ENCODE measurements at places on chromosomes 13 and 19.

GRCh38 chr13:99730403-99730802 is 229.1 kb downstream of the TM9SF2 start:
- no peak for DNase-seq

GRCh38 chr19:5967994-5968430 is 9.9 kb downstream of the RANBP3 start:
- DNase-seq, result peak; percentile 38

GRCh38 chr13:86559901-86560300 is 760.7 kb upstream of the SLITRK6 start:
- no peak for DNase-seq

DNA sequence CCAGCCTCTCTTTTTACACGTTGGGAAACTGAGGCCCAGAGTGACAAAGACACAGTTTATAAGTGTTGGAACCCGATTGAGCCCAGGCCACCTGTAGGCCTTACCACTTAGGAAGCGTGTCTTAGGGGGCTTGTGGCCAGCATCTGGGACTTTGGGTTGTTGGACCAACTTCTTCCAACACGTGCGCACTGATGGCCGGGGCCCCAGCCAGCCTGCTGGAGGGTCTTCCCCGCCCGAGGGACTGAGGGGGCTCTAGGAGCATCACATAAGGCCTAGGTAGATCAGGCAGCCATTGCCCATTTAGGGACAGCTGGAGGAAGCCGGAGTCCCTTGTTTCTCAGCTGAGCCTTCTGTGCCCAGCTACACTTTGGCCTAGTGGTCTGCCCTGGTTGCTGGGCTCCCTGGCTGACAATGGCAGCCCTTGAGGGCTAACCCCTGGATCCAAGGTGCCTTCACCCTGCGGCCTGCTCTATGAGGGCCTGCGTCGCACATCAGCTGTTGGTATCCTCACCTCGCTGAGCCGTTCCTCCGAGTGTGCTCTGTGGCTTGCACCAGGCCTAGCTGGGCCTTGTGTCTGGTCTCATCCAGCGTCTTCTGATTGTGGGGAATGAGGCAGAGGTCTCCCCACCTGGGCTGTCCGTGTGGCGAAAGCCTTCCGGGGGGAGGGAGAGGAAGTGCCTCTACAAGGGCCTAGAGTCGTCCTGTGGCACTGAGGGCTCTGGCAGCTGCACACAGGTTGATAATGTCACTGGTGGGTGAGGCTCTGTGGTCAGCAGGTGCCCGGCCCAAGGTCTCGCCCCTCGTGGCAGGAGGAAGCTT is 1.2 kb downstream of the RAB11B start:
- no peak for DNase-seq

DNA sequence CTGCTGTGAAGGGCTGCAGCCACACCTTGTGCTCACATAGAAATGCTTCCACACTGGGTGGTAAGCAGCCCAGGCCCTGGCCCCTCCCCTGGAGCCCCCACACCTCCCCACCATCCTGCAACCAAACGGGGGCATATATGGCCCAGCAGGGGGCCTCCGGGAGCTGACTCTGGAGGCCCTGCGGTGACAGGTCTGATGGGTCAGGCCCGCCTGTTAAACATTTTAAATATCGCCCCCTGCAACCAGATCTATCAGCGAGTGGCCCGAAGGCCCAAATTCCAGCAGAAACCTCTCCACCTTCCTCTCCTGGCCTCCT is 48.0 kb upstream of the KATNAL1 start:
- no peak for DNase-seq

- DNase-seq, result no peak
Measured at GRCh38 chr13:110566171-110566570, 4.6 kb upstream of the RAB20 start.

DNA sequence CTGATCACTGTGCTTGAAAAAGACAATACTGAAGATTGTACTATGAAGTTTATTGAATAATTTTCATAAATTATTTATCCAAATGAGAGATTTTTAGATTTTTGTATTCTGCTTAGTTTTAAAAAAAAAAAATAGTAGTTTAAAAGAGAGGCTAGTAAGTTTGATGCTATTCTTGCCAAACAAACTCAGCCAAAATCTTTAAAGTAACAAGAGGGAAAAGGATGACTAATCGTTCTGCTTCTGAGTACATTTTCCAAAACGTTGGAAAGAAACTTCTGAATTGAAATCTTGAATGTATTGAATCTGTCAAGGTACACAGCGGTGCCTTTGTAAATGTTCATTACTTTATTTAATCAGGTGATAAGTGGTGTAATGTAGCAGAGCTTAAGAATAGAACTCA is 34.4 kb downstream of the NUP58 start:
- no peak for DNase-seq

DNA sequence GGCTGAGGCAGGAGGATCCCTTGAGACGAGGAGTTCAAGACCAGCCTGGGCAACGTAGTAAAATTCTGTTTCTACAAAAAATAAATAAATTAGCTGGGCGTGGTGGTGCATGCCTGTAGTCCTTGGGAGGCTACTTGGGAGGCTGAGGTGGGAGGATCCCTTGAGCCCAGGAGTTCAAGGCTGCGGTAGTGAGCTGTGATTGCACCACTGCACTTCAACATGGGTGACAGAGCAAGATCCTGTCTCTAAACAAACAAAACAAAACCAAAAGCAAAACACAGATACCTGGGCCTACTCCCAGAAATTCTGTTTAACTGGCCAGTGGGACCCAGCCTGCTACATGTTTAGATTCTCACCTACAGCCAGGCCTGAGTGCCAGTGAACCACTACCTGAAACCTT is 74.6 kb upstream of the MEDAG start:
- no peak for DNase-seq

GRCh38 chr19:45419396-45419795 is 4.3 kb downstream of the ERCC1 start:
- no peak for DNase-seq

DNA sequence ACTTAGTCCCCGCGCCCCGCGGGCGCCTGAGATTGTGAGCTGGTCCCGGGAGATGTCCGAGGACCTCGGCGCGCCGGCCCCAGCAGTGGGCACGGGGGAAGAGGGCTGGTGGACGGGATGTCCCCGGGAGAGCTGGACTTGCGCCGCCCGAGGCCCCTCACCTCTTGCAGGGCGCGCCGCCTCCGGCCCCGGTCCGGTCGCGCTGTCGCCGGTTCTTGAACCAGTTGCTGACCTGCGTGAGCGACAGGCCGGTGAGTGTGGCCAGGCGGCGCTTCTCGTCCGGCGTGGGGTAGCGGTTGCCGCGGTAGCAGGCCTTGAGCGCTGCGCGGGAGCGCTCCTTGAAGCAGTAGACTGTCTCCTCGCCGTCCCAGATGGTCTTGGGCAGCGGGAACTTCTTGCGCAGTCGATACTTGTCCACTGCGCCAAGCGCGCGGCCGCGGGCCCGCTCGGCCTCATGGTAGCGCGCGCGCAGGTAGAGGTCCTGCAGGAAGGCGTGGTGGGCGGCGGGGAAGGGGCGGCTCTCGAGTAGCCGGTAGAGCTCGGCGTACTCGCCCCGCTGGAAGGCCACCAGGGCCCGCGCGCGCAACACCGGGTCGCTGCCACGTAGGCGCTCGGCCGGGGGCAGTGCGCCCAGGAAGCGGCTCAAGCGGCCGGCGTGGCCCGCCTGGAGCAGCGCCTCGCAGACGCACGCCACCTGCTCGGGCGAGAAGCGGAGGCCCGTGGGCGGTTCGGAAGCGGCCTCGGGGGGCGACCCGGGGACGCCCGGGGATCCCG is 984 bp downstream of the SIX5 start:
- DNase-seq, result no peak

GRCh38 chr19:52990759-52991418 is 22.8 kb upstream of the ERVV-1 start:
- DNase-seq, result no peak

DNA sequence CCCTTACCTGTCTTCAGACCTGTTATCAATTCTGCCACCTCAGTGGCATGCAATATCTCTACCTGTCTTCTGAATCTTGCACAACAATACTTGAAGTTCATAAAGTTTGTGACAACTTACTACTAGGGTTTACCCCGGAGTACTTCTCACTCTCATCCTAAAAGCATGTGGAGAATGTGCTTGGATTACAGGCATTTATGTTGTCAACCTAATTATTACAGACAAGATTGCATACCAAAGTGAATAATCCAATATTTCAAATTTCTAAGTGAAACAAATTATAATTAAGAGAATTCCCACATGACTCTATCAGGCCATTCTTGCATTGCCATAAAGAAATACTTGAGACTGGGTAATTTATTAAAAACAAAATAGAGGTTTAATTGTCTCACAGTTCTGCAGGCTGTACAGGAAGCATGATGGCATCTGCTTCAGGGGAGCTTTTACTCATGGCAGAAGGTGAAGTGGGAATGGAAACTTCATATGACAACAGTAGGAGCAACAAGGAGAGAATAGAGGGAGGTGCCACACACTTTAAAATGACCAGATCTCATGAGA is 661.0 kb upstream of the SPRY2 start:
- DNase-seq, result no peak

GRCh38 chr13:107203146-107203847 is 635.4 kb upstream of the ARGLU1 start:
- DNase-seq, result no peak

- peak; percentile 20 for DNase-seq
Measured at GRCh38 chr13:95355494-95355893, 54.2 kb upstream of the ABCC4 start.

GRCh38 chr19:33789344-33789743 is 7.3 kb upstream of the KCTD15 start:
- DNase-seq, result no peak

DNA sequence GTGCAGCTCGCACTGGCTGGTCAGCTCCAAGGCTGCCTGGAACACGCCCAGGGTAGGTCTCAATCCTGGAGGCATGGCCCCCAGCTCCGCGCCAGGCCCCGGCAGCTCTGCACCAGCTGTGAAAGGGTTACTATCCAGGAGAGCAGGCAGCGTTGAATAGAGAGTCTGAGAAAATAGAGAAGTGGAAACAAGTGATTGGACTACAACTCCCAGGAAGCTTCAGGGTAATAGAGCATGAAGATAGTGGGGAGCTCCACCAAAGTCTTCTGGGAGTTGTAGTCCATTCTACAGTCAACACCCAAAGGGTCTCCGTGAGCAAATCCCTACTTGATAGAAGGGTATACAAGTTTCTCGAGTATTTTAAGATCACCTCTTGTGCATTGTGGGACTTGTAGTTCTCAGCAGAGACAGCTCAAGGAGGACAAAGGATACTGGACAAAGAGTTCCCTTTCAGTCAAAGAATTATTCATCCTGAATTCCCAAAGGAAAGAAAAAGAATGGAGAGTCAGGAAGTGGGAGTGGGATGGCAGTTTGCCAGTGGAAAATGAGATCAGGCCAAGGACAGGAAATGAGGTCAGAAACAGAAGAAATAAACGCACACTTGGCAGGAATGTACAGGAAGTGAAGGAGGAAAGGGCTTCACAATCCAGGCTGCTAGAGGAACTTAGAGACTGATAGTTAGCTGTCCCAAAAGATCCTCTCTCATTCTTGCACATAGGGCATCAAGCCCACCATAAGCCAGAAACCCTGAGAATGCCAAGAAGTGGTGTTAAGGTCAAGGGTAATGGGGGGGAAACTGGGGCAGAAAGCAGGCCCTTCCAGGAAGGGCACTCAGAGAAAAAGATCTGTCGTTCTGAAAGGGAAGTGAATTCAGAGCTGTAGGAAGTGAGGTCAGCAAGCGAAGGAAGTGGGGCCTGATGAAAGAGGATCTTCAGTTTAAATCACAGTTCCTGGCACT is 5.5 kb upstream of the MAMSTR start:
- DNase-seq, result no peak

- DNase-seq, result no peak
Measured at GRCh38 chr19:54478677-54479266, 5.7 kb upstream of the CDC42EP5 start.

DNA sequence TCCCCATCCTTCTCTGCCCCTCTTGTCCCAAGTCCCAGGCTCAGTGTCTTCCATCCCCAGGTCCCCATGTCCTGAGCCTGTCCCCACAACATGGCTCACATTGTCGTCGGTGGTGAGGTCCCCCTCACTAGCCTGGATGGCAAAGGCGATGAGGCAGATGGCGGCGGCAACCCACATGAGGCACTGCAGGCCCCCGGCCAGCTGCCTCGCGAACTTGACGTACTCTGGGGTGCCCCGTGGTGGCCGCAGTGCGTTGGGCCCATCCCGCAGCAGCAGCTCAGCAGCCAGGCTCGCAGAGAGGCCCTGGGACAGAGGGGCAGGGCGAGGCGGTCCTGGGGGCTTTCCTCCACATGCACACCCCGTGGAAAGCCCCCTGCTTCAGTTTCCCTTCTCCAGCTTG is 1.1 kb downstream of the ATP4A start:
- no peak for DNase-seq

DNA sequence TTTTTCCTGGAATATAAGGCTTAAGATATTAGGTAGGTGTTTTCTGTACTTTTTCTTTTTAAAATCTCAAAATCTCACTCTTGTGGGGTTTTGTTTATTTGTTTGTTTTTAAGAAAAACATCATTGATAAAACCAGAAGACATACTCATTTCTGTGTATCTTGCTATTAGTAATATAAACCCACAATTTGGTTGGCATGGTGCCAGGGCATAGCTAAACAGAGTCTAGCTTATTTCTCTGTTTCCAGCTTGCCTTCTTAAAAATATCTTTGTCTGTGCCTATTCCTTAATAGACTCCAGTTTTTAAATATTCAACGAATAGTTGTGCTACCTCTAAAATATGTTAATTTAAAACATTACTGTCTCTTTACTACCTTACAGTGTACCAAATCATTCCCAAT is 1121.9 kb upstream of the PCDH20 start:
- no peak for DNase-seq

GRCh38 chr13:45833663-45834375 is 17.7 kb downstream of the SIAH3 start:
- peak; percentile 11 for DNase-seq

- DNase-seq, result no peak
Measured at GRCh38 chr13:27489456-27489855, 39.1 kb upstream of the MTIF3 start.

GRCh38 chr13:88979465-88980175 is 1308.4 kb downstream of the SLITRK5 start:
- no peak for DNase-seq
